Kidney (tissue), 22 donors: ENCODE measurements at places on chromosomes 16 and 17. TPM values are rescaled to one million over a fixed set of nuclear protein-coding genes. Genes with fewer than 3 reads are reported as not detected.

- DNase-seq: no peak
- H3K4me1 ChIP-seq: no peaks in the 10 kb centered on the region
- peaks cover 2% of the 10 kb centered on the region for H3K27me3 ChIP-seq
- H3K27ac ChIP-seq: no peak overlapping the region
These were observed 10.4 kb downstream of the KCNH6 start for GRCh38 chr17:63533433-63534077.

DNA sequence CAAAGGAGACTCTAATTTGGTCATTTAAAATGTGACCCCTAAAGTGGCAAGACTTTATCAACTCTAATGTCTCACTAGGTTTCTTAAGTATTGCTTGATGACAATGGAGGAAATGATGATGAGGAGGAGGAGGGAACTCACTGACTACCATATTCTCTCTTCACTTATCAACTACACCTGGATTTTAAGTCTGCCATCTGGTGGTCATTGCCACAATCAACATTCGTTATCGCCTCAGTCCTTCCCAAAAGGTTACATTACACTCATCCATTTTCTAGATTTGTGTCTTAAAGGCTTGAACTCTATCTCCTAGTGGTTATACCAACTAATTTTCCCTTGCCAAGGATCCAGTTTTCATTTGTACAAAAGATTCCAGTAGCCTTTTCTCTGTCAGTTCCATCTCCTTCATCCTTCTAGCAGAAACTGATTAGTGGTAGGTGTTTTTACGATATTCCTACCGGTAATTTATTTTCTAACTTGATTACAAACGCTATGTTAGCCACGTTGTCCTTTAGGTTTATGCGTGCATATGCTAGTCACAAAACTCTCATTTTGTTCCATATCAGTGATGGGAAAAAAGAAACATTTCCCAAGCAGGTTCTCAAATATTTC, 114.6 kb upstream of the NOG start:
- H3K27me3 ChIP-seq: no peaks in the 10 kb centered on the region
- peak; percentile 31 for DNase-seq
- no peak overlapping the region for H3K27ac ChIP-seq
- no peak overlapping the region for H3K4me3 ChIP-seq
- H3K36me3 ChIP-seq: no peaks in the 10 kb centered on the region
- no peaks in the 10 kb centered on the region for H3K4me1 ChIP-seq

GRCh38 chr17:53655591-53655990, 167.1 kb upstream of the KIF2B start:
- no peaks in the 10 kb centered on the region for H3K4me1 ChIP-seq
- H3K27me3 ChIP-seq: no peaks in the 10 kb centered on the region
- no peak overlapping the region for H3K4me3 ChIP-seq
- H3K36me3 ChIP-seq: no peaks in the 10 kb centered on the region
- H3K27ac ChIP-seq: no peak overlapping the region
- DNase-seq: no peak

Gene NPIPA8
- total RNA-seq: 4.8 TPM

Gene CCL1
- total RNA-seq: not detected
